Stimulated activated CD4-positive, alpha-beta T cell treated with anti-CD3 and anti-CD28 coated beads, Interleukin-12 subunit alpha, Interleukin-12 subunit beta, amount 100 ng/mL, for 4 hours (primary cell): ENCODE measurements at places on chromosomes 1 and 21.

DNA sequence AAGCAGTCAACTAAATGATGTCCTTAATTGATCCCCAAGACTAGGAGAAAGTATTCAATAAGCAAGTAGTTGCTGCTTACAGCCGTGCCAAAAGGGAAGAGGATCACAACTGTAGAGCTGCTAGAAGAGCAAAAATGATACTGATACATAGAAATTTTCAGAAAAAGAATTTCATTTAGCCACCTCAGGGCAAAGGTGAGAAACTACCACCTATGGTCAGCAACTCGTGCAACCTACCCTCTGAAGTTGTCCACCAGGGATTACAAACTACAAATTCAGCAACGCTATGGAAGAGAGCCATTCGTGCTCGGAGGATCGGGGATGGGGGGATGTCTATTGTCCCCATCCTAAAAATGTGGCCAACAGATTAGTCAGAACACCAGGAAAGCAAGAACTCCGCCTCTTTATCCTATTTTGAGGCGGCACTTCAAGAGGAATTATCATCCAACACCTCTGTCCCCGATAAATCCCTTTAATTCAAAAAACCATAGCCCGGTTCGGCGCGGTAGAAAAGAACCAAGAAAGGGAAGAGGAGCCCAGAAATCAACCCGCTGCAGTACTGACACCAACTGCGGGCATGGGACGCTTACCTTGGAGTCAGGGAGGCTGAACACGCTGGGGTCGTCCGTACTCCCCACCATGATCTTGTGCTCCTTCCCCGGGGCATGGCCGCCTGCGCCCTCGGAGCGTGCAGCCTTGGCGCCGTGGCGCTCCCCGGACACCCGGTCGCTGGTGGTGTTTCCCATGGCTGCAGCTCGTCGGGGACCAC is 687 bp downstream of the PRKAB2 start:
- no peak for DNase-seq

DNA sequence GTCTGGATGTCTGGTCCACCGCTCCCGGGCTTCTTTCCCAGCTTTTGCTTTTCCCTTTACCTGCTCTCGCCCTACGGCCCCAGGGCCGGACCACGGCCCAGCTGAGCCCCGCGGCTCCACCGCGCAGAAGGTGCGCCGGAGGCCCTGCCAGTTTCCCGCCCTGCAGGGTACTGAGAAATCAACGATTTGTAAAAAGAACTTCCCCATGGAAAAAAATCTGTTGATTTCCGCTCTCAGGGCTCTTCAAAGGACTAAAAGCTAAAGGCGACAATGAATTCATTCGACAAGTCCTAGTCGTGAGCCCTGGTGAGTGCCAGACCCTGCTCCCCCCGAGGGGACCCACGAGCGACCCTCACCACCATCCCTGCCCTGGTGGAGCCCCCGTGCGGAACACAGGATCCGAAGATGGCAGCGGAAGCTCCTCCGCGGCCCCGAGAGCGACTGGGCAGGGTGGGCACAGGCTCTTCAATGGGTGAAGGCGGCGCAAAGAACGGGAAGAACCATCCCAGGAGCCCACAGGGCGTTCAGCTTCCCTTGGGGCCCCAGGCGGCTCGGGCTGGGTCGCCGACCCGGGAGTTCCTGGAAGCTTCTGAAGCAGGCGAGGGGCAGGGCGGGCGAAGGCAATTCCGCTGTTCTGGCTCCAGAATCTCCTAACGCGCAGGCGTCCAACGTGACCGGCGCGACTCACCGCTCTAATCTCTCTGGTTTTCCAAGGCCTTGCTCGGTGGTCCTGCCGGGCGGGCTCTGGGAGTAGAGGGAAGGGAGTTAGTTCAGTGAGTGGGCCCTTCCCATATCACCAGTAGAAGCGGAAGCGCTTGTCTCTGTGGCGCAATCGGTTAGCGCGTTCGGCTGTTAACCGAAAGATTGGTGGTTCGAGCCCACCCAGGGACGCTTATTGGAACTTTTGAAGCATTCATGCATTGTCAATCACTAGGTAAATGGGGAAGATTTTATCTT is 6.6 kb upstream of the RNU1-2 start:
- DNase-seq = peak; percentile 65

GRCh38 chr1:19166066-19166465 is 44.0 kb downstream of the UBR4 start:
- no peak for DNase-seq

DNA sequence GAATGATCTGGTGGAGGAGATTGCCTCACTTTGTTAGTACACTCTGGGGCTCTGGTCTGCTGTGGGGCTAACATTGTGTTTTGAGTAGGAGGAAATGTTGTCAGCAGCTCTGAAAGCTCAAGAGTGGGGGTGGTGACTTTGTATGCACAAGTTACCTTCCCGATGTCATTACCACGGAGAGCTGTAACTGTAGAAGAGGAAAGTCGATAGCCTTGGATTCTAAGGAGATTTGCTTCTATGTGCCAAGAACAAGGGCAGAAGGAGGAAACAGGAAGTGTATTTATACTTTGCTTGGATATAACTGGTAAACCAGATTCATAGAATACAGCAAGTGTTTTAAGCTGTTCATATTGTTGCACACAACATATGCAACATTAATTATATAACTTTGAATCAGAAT is 196.1 kb downstream of the AMY1C start:
- no peak for DNase-seq

DNA sequence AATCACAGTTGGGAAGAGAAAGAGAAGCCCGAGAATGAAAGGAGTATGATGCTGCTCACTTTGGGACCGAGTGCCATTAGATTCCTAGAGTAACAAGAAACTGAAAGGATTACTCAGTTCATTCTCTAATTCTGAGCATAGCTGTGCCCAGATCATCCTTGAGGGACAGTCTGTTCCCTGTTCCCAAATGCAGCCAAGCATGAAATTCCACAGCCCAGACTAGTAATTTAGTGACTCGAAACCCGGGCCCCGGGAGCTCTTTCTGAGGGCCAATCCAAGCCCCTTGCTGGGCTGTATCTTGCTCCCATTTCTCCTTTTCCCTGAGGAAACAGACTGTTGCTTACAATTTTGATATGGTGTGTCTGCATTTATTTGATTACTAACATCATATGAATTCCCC is 30.0 kb upstream of the ETS2 start:
- no peak for DNase-seq
